ENCODE measurements at places on chromosomes 4 and X.

- DNase-seq, result no peak
Measured at GRCh38 chr4:141283563-141283962, 62.9 kb downstream of the ZNF330 start.

DNA sequence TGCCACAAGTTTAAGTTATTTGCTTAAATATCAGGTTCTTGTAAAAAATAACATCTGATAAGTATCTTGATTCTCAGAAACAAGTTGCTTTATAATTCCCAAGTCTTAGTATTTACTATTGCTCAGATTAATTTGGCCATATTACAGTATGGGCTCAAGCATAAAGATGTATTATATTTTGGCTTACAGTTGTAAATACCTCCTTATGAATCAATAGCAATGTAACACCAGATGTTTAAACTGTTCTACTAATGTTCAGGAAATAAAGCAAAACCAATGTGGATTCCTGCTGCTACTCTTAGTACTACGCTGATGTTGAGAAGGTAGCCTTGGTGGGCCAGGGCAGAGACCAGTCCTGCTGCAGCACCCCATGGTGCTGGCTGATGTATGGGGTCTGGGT is 102.7 kb downstream of the MGST2 start:
- DNase-seq, result no peak

DNA sequence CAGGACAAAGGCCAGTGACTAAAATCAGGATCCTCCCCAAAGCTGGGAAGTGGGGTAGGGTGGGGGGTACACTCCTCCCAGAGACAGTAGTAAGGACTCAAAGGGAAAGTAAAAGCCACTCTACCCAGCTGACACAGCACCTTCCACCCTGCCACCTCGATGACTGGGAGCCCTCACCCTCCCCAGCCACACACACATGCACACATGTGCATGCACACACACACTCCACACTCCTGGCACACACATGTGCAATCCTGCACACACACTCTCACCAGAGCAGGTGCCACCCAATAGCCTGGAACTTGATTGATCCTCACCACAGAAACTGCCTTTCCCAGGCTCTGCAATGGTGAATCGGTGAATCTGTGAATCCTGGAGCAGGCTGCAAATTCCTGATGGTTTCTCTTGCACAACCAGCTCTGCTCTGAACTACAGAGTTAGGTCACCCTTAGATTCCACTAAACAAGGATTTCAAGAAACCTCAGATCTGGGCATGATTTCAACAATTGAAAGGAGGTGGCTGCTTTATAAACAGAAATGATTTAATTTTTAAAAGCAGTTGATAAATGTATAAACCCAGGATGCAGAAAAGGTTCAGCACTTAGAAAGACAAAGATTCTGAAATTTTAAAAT is 21.5 kb downstream of the AMOT start:
- DNase-seq, result peak; percentile 70

- no peak for DNase-seq
Measured at GRCh38 chr4:188613976-188614375, 474.7 kb downstream of the TRIML1 start.

DNA sequence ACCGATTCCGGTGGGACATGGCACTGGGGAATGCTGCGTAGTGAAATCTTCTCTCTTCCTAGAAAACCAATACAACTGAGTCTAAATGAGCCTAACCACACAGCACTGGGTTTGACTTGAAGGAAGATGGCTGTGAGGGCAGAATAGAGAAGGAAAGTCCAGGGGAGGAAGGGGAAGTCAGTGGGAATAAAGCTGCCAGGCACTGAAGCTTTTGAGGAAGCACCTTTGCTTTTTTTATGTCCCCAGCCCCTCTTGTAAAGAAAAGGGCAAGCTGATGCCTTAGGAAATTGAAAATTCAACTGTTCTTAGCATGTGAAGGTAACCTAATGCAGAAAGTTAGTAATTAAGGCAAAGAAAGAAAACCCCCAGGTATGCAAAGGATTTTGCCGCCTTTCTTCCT is 20.6 kb downstream of the MED28 start:
- DNase-seq, result no peak

DNA sequence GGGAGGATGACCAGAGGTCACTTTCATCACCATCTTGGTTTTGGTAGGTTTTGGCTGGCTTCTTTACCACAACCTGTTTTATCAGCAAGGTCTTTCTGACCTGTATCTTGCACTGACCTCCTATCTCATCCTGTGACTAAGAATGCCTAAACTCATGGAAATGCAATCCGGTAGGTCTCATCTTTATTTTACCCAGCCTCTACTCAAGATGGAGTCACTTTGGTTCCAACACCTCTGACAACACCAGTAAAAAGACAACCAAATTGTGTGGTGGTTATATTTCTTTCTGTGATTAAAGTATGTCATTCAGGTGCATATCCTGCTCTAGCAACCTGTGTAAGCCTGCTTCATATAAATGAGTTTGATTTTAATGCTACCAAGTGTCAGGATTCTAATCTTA is 636.7 kb downstream of the PCDH7 start:
- no peak for DNase-seq

- DNase-seq, result no peak
Measured at GRCh38 chr4:108777388-108777787, 14.5 kb upstream of the ETNPPL start.

DNA sequence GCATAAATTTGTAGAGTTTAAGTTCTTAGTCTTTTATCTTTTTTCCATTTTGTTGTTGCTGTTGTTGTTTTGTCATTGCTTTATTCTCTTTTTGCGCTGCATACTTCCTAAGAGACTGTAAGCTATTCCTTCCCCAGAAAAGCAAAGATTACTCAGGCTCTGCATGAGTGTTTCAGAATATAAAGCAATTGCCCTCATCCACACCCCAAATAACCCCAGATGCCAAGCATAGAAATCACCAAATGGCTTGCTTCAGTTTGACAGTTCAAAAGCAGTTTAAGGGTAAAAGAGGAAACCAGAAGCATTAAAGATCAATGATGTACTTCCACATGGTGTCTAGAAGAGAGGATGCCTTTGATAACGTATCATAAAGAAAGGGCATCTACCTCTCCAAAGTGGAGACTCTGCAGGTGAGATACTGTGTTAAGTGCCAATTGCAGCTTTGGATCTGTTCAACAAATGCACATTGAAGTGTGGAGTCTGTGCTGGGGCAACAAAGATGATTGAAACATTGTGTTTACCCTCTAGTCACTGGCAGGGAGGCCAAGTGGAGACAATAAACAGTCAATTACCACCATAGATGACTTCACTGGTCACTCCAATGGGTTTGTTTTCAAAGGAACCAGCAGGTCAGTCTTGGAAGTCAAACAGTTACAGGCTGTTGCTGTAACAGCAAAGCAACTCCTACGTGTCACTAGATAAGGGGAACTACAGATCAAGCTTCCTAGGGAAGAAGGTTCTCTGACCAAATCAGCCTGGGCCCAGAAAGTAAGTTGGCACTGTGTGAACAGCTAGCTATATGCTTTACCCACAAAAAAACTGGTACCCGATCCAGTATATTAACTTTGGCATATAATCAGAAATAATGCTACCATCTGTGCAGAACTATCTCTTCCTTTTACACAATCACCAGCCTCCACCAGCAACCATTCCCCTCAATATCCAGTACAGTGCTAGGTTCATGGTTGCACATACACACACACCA is 40.6 kb upstream of the IL21 start:
- DNase-seq, result no peak

GRCh38 chr4:77872723-77873445 is 10.3 kb downstream of the MRPL1 start:
- DNase-seq, result no peak

- no peak for DNase-seq
Measured at GRCh38 chrX:64642482-64642881, 247.2 kb upstream of the MTMR8 start.

DNA sequence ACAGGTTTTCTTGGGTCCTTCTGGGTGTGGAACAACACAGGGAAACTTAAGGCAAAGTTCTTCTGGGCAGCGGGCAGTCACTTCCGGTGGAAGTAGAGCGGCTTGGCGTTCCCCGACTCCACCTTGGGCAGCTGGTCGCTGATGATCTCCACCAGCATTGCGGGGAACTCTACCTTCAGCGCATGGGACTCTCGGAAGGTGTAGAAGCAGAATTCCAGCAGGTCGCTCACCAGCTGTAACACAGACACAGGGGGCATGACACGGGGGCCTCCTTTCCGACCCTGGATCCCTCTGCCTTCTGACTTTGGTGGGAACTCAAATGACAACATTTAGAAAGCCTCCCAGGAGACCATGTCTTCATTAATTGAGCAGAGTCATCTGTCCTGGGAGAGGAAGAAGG is 349.4 kb downstream of the ARHGAP10 start:
- DNase-seq, result no peak

- no peak for DNase-seq
Measured at GRCh38 chrX:41110801-41111625, 25.8 kb downstream of the USP9X start.

- DNase-seq, result no peak
Measured at GRCh38 chrX:29478336-29479069, 736.9 kb upstream of the MAGEB2 start.

DNA sequence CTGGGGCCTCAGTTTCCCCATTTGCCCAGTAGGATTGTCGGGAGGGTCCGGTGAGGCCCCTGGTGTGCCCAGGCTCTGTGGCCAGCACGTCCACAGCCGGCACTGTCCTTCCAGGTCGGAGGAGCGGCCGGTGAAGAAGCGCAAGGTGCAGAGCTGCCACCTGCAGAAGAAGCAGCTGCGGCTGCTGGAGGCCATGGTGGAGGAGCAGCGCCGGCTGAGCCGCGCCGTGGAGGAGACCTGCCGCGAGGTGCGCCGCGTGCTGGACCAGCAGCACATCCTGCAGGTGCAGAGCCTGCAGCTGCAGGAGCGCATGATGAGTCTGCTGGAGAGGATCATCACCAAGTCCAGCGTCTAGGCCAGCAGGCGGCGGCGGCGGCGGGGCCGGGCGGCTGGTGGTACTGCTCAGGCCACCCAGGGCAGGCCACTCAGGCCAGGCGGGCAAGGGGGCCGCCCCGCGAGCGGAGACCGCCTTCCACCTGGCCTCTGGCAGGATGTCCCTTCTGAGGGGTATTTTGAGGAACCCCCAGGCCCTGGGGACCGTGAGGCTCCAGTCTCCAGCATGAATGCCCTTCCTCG is 6.7 kb downstream of the MSANTD1 start:
- DNase-seq, result no peak

GRCh38 chr4:94345969-94346368 is 3.3 kb upstream of the HPGDS start:
- DNase-seq, result no peak

DNA sequence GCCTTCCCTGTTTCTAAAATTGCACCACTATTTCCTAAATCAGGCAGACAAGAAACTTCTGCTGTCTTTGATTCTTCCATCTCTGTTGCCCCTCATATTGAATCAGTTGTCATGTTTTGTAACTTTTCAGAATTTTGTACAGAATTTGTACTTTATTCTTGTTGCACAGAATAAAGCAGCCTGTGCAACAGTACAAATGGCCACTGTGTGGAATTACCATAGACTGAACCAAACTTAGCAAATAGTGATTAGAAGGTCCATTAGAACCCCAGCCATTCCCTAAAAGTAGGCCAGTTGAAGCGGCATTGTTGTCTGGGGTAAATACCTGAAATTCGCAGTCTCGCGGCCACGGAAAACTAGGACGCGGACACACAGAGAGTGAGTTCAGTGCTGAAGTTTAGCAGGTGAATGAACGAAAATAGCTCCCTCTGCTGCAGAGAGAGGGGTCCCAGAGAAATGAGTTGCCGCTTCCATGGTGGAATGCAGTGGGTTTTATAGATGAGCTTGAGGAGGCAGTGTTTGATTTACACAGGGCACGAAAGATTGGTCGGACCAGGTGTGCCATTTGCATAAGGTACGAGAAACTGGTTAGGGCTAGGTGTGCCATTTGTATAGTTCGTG is 71.8 kb downstream of the C4orf33 start:
- no peak for DNase-seq

GRCh38 chr4:27006646-27007045 is 146.0 kb downstream of the STIM2 start:
- DNase-seq, result no peak

GRCh38 chrX:79146640-79147390 is 2.3 kb downstream of the GPR174 start:
- DNase-seq, result no peak

DNA sequence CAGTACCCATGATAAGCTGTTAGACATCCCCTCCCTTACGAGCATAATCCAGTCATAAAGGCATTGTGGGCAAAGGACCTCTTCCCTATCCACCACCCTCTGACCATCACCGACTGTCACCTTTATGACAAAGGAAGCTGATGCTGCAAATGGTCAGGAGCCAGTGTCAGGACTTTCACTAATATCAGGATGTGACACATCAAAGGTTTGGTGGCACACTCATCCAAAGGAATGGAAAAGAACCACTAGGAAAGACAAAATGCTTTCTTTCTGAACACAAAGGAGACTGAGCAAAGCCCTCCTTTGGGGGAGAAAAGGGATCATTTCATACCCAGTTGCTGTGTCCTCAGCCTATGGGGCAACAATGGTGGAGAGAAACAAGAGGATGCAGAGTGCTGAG is 66.9 kb upstream of the PROM1 start:
- DNase-seq, result no peak

- no peak for DNase-seq
Measured at GRCh38 chr4:150069353-150069752, 8.9 kb upstream of the DCLK2 start.

- DNase-seq, result no peak
Measured at GRCh38 chrX:133985164-133985966, at the start of gene GPC3. GPC3 (minus strand) TSS chrX:133985594.

- DNase-seq, result no peak
Measured at GRCh38 chrX:50157545-50158135, 43.2 kb downstream of the AKAP4 start.

DNA sequence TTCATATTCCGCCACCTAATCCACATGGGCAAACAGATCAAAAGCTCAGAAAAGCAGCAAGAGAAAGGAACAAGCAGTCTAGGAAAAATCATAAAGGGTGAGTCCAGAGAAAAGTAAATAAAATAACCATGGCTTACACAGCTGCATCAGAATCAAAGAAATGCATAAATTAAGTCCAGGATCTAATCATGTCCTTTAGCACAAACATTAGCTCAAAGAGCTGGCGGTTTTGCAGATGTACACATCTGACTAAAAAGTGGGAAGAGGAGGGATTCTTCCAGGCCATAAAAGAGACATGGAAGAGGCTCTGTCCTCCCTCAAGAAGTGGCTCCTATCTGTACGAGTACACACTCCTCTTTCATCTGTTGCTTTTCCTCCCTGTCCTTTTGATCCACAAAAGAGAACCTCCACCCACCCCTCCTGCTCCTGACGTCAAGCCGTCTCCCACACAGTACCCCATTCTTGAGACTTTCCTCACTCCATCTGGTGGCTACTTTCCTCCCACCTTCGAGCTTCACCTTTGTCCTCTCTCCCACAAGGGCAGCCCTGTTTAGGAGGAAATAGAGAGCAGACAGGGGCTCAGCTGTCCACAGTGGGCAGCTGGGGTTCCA is 92.5 kb downstream of the RASL11B start:
- DNase-seq, result no peak

GRCh38 chr4:24160358-24160757 is 270.5 kb upstream of the PPARGC1A start:
- DNase-seq, result no peak

DNA sequence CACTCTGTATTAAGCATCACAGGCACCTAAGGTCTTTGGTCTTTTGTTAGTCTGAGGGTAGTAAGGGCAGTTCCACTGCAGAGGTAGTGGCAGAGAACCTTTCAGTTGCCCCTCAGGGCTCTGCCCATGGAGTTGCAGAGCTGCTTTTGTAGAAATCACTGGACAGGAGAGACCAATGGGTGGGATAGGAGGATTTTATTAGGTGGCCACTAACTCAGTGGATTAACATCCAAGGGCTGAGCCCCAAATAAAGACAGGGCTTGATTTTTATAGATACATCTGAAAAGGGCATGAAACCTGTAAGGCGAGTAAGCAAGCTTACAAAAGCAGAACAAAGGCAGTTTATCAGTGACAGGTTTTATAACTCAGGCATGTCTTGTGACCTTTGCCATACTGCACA is 1035.4 kb downstream of the SH3BGRL start:
- no peak for DNase-seq

- DNase-seq, result no peak
Measured at GRCh38 chr4:182585321-182585720, 331.9 kb downstream of the DCTD start.
